ENCODE measurements at places on chromosomes 12 and 14.

DNA sequence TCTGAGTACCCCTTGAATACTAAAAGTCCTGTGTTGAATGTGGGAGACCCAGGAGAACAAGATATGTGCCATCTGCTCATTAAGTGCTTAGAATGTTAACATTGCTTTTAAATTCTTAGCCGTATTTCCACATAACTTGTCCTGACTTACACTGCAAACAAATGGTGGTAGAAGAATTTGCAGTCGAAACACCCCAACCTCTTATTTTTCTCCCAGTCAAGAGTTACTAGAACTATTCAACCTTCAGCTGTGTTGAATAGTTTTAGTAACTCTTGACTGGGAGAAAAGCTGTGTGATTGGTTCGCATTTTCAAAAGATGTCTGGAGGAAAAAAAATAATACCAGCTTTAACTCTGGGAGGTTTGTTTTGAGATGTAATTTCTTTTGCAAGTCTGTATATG is 7.6 kb upstream of the SPX start:
- no peak for DNase-seq

- no peak for DNase-seq
Measured at GRCh38 chr12:56437430-56438176, 11.6 kb downstream of the TIMELESS start.

DNA sequence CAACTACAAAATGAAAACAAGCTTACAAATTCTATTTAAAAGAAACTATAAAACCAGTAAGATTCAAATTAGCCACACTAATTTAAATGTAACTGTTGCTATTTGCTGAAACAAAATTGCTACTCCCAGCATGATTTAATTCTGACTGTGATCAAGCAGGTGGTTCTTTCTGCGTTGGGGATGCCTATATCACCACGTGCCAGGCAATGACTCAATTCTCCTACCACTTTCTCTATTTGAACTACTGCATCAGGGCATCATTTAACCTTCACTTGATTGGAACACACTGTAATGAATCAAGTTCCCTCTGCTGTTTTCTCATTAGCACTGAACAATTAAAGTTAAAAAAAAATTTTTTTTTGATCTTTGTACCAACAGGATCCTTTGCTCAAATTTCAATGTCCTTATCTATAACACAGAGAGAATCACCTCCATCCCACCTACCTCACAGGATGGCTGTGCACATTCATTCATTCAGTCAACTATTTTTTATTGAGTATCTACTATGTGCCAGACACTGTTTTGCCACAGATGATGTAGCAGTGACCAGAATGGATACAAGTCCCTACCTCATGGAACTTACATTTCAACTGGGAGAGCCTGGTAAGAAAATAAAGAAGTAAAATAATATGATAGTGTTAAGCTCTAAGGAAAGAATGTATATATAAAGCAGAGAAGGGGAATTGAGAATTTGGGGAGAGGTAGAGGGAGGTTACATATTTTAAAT is 8.0 kb upstream of the ACTN1 start:
- no peak for DNase-seq

DNA sequence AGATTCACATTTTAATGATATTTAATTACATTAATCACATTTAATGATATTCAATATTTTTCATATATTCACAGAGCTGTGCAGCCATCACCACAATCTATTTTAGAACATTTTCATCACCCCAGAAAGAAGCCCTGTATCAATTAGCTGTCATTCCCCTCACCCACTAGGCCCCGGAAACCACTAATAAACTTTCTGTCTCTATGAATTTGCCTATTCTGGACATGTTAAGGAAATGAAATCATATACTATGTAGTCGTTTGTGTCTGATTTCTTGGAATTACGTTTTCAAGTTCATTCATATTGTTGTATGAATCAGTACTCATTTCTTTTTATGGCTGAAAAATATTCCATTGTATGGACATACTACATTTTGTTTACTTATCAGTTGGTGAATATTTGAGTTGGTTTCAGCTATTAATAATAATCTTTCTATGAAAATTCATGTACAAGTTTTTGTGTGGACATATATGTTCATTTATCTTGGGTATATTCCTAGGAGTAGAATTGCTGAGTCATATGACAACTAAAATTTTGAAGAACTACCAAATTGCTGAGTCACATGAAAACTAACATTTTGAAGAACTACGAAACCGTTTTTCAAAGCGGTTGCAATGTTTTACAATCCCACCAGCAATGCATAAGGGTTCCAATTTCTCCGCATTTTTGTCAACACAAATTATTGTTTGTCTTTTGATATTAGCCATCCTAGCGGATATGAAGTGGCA is 11.7 kb upstream of the OTOGL start:
- DNase-seq, result no peak

GRCh38 chr14:60817113-60817512 is 82.6 kb downstream of the MNAT1 start:
- no peak for DNase-seq

Data from stimulated activated CD4-positive, alpha-beta T cell treated with anti-CD3 and anti-CD28 coated beads, TNF-alpha, amount 100 ng/mL, for 1 hour (primary cell).